ENCODE measurements at places on chromosomes 5 and 9.

DNA sequence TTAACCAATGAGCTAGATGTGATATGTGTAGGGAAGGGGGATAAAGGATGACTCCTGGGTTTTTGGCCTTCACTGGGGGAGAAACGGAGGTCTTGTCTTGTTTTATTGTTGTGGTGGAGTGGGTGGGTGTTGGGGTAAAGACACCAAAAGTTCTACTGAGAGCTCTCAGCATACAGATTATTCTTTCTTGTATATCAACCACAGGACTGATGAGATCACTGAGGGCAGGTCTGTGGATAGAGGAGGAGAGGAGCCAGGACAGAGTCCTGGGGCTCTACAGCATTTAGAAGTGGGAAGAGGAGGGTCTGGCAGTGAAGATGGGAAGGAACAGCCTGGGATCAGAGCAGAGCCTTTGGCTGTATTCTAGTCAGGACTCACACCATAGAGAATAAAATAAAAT lies 310.8 kb downstream of the ARHGAP26 start:
- no peak for DNase-seq

DNA sequence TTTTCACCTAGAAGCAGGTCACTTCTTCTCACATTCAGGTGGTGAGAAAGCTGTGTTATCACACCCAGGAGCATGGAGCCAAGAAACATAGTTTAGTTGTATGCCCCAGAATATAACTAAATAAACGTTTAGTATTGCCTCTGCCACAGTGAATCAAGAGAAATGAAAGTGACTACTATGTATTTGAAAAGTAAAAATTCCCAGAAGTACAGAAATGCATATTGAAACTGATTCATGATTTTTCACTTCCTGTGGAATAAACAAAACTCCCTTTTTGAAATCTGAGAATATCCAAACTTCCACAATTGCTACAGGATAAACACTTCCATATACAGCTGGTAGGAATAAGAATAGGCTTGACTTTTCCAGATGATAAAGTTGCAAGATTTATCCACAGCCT lies 15.3 kb upstream of the NINJ1 start:
- DNase-seq = no peak

GRCh38 chr9:122464633-122465567 lies 12.8 kb downstream of the OR1J1 start:
- DNase-seq = peak; percentile 75

- no peak for DNase-seq
Measured at GRCh38 chr5:4613440-4613839, 526.7 kb upstream of the ADAMTS16 start.

DNA sequence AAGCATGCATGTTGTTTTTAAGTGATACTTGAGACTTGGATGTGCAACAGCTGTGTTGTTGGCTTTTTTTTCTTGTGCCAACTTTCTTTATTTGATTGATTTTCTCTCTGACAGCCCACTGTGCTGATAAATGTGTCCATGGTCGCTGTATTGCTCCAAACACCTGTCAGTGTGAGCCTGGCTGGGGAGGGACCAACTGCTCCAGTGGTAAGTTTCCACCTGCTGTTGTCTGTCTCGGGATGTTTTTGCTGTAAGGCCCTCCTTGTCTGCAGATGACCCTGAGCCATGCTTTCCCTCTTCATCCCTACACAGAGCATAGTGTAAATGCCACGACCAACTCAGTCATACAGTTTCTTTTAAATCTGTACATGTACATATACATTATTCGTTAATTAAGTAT lies 79.2 kb downstream of the MEGF10 start:
- DNase-seq = no peak

GRCh38 chr5:22736443-22737003 lies 116.6 kb downstream of the CDH12 start:
- no peak for DNase-seq

DNA sequence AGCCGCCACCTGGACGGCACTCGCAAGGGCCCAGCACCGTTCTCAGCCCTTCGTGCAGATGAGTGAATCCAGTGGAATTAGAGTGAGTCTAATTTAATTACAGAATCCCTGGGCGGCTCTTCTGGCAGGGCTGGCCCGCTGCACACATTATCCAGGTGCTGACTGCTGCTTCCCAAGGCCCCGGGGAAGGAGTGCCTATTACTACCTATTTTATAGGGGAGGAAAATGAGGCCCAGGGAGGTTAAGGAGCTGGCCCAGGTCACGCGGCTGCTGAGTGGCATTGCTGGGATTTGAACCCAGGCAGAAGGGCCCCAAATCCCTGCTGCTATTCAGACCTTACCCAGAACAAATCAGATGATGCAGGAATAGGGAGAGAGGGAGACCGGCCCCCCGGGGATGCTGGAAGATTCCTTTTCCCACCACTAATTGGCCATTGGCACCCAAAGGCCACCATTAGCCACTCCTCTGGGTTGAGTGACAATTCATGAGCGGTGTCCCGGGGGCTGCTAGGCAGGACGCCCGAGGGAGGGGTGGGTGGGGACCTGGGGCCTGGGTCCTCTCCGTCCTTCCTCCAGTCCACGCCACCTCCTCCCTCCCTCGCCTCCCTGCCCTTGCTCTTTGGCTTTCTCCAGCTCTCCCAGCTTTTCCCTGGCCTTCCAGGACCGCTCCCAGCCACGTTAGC lies 10.3 kb upstream of the QRFP start:
- no peak for DNase-seq

GRCh38 chr5:151007430-151008209 lies 12.8 kb upstream of the GPX3 start:
- no peak for DNase-seq

DNA sequence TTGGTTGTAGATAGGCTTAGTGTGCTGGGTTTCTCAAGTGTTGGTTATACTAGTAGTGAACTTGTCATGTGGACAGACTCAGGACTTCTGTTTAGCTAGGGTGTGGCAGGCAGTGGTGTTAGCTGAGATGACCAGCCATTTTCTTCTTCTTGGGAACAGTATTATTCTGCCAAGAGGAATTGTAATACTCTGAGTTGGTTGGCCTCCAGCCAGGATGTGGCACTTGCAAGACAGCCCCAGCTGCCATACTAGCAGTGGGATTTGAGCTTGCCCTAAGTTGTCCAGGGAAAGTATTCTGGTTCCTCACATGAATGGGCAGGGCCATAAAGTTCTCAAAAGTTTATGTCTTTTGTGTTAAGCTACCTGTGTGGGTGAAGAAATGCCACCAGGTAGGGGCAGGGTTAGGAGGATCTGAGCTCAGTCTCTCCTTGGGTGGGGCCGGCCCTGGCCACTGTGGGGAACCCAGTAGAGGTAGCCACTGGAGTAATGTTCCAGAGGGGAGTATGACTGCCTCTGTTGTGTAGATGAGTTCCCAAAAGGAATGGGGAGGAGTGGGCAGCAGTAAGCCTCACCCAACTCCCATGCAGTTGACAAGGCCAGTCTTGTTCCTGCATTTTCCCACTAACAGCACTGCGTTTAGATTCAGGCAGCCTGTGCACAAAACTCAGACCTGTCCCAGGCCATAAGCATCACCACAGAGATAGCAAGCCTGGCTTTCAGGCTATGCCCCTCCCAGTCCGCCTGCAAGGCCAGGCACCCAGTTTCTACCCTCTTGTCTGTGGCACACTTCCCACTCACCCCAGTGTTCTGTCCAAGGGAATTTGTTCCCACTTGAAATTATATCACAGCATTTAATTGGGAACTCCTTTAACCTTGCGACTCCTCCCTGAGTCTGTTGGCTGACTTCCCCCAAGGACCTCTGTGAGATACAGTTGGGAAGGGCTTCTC lies 250.7 kb downstream of the ANXA1 start:
- DNase-seq = no peak

DNA sequence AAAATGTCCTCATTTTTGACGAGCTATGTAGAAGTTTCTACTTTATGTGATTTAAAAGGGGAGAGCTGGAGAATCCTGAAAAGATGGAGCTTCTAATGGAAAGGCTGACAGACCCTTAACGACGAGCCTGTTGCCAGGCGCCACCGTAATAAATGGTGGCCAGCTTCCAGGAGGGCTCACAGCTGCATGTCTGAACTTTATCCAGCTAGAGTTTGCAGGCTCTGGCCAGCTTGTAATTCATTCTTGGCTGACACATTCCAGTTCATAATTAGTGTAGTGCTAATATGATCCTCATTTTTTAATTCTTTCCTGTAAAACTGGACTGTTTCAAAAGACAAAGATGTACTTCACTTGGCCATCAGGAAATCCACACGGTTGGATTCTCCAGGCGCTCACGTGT lies 246.7 kb downstream of the GAS1 start:
- DNase-seq = no peak

DNA sequence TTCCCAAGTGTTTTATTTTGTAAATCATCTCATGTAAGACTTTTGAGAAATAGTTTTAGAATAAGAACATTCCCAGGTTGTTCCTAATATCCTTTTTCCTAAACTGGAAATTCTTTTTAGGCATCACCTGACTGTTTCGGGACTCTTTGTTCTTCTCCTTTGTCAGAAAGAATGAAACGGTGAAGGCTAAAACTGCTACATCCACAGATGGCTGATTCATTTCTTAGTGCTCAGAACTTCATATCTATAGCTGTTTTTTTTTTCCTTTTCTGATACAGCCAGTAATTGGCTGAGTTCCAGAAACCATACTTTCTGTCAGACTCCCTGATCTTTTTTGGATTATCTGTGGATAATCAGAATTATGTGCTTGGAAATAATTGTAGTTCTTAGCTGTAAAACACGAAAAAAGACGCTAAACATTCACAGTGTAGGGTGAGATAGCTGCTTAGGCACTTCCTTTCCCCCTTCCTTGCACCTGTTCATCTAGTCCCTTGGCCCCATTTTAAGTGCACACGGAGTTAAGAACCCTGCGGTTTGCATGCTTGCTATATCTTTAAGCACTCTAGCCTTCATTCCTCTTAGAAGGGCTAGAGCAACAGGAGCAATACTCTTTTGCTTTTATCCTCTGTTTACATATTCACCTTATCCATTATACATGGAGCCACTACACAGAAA lies 283.9 kb downstream of the PJA2 start:
- no peak for DNase-seq

- peak; percentile 64 for DNase-seq
Measured at GRCh38 chr9:84271531-84271900, 69.0 kb downstream of the SLC28A3 start.

- DNase-seq = peak; percentile 81
Measured at GRCh38 chr5:134138416-134139376, 24.2 kb downstream of the TCF7 start.
